ENCODE measurements at places on chromosomes 13 and 19. TPM values are rescaled to one million over a fixed set of nuclear protein-coding genes. Genes with fewer than 3 reads are reported as not detected.

The C19orf85 gene
- not detected for total RNA-seq

The ZNF763 gene
- 10.3 TPM for total RNA-seq

The WDR88 gene
- total RNA-seq: not detected

The PLEKHF1 gene
- total RNA-seq: 0.96 TPM

The TMPRSS9 gene
- 0.29 TPM for total RNA-seq

The RUBCNL gene
- 1.9 TPM for total RNA-seq

The COX6B2 gene
- total RNA-seq: 2.8 TPM

The ZNF587B gene
- total RNA-seq: 16.9 TPM

The ZNF486 gene
- 69.8 TPM for total RNA-seq

The DAND5 gene
- 0.44 TPM for total RNA-seq

The NCCRP1 gene
- total RNA-seq: 0.61 TPM

The DPY19L3 gene
- total RNA-seq: 51.1 TPM

The HIPK4 gene
- total RNA-seq: not detected

The KCNC3 gene
- total RNA-seq: 10.6 TPM

The AMER2 gene
- total RNA-seq: 1.5 TPM

The ELSPBP1 gene
- total RNA-seq: not detected

The LINGO3 gene
- total RNA-seq: 0.25 TPM

The PRR20D gene
- not detected for total RNA-seq

All from glutamatergic neuron (in vitro differentiated cells).